Prostate gland (tissue), 2 donors: ENCODE measurements at places on chromosomes 7 and 10.
A peak's percentile ranks its signal among the peaks of the same experiment; 100 is the strongest.

- H3K36me3 ChIP-seq, result no peaks in the 10 kb centered on the region
- H3K4me1 ChIP-seq, result no peaks in the 10 kb centered on the region
- no peaks in the 10 kb centered on the region for H3K27me3 ChIP-seq
- H3K27ac ChIP-seq, result no peak overlapping the region
- H3K4me3 ChIP-seq, result no peak overlapping the region
These were observed 11.6 kb upstream of the LIPF start for GRCh38 chr10:88652616-88653015.

GRCh38 chr7:282621-283020 is 7.3 kb upstream of the FOXL3 start:
- H3K4me3 ChIP-seq, result no peak overlapping the region
- no peaks in the 10 kb centered on the region for H3K4me1 ChIP-seq
- DNase-seq, result no peak
- H3K36me3 ChIP-seq, result no peaks in the 10 kb centered on the region

- no peaks in the 10 kb centered on the region for H3K4me1 ChIP-seq
- no peaks in the 10 kb centered on the region for H3K36me3 ChIP-seq
- H3K27ac ChIP-seq, result no peak overlapping the region
- no peak overlapping the region for H3K4me3 ChIP-seq
- no peak for DNase-seq
- no peaks in the 10 kb centered on the region for H3K27me3 ChIP-seq
These were observed 10.5 kb downstream of the LIPA start for GRCh38 chr10:89241026-89241425.

DNA sequence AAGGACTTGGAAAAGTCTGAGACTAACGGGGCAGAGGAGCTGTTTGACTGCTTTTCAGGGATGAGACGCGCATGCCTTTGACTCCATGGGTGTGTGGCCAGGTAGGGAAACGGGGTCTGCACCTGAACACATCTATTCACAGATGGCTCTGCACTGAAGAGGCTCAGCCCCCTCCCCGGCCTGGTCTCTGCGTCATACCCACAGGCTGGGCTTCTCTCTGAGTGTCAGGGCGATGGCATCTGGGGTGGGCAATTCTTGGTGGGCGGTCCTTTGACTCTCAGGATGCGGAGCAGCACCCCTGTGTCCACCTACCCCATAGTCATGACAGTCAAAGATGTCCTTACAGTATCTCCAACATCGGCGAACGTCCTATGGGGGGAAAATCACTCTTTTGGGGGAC is 23.0 kb downstream of the PFKP start:
- no peaks in the 10 kb centered on the region for H3K4me1 ChIP-seq
- no peak overlapping the region for H3K27ac ChIP-seq
- H3K4me3 ChIP-seq, result no peak overlapping the region
- no peaks in the 10 kb centered on the region for H3K36me3 ChIP-seq
- H3K27me3 ChIP-seq, result no peaks in the 10 kb centered on the region
- no peak for DNase-seq

DNA sequence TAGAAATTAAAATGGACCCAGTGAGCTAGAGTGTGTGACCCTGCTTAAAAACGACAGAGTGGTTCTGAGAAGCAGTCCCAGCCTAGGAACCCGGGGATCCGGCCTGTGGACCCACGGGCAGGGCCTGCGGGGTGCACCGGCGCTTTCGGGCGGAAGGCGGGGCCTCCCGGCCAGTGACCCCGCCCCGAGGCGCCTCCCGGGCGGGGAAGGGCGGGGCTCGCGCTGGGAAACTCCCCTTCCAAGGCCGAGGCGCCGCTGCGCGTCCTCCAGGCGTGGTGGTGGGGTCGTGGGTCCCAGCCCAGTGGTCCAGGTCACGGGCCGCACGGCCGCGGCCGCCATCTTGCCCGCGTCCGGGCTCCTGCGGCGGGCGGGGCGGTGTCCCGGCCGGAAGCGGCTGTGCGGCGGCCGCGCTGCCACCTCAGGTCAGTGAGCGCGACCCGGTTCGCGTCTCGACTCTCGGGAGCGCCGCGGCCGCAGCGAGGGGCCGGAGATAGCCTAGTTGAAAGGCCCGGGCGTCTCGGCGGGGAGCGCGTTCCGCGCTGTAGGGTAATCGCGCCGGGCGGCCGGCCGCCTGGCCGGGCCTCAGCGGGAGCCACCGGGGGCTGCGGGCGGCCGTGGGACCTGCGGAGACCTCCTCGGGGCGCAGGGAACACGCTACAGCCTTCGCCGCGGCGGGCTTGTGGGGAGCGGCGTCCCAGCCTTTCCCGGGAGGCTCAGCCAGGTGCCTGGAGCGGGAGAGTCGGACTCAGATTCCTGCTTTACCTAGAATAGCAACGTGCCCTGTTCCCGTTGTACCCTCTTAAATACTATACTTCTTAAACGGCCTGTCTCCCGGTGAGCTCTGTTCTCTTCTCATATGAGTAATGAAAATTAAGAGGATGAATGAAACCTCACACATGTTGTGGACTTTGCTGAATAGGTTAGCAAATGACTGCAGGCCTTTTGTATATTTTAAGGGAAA is at the start of gene MIOS:
Gene MIOS, plus strand, starts transcription at position 234 of the 961 bp plus-strand sequence. CDS start 5,592 bp downstream, outside the sequence.
- peak within 1 kb of the TSS; percentile 83 for H3K4me3 ChIP-seq
- peak within 1 kb of the TSS; percentile 92 for H3K27ac ChIP-seq
- peaks cover 4% of the 10 kb centered on the region for H3K4me1 ChIP-seq
- no peaks in the 10 kb centered on the region for H3K27me3 ChIP-seq
- DNase-seq, result peak; percentile 82
